Left ventricle myocardium superior (tissue), 1 donor: ENCODE measurements at places on chromosomes 3 and 15.

DNA sequence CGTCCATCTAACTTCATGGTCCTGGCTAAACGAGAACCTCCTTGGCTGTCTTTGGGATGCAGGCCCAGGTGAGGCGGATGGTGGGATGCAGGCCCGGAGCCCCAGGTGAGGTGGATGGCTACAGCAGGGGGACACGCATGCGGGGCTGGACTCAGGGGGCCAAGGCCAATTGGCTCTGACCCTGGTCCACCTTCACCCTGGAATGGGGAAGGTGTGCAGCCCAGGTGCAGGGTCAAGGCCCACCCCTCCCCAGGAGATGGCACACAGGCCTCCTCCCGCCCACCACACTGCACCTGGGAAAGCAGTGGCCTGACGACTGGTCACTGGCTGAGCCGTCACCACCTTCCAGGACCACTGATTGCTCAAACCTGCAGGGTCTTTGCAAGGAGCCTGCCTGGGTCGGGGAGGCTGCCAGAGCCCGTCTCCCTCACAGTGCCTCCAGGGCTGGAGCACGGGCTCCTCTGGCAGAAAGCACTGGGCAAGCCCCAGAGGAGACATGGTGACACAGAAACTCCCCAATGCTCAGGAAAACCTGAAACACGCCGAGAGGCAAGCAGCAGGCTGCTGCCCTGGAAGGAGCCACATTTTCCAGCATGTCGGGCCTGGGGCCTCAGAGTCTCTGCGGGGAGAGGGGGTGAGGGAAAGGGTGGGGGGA, 159.6 kb downstream of the LRRK1 start:
- DNase-seq = no peak

- DNase-seq = no peak
Measured at GRCh38 chr3:35241236-35241635, 398.1 kb upstream of the ARPP21 start.

- no peak for DNase-seq
Measured at GRCh38 chr3:29880809-29881208, 599.9 kb downstream of the RBMS3 start.

- no peak for DNase-seq
Measured at GRCh38 chr3:117238806-117239205, 529.2 kb downstream of the TUSC7 start.

DNA sequence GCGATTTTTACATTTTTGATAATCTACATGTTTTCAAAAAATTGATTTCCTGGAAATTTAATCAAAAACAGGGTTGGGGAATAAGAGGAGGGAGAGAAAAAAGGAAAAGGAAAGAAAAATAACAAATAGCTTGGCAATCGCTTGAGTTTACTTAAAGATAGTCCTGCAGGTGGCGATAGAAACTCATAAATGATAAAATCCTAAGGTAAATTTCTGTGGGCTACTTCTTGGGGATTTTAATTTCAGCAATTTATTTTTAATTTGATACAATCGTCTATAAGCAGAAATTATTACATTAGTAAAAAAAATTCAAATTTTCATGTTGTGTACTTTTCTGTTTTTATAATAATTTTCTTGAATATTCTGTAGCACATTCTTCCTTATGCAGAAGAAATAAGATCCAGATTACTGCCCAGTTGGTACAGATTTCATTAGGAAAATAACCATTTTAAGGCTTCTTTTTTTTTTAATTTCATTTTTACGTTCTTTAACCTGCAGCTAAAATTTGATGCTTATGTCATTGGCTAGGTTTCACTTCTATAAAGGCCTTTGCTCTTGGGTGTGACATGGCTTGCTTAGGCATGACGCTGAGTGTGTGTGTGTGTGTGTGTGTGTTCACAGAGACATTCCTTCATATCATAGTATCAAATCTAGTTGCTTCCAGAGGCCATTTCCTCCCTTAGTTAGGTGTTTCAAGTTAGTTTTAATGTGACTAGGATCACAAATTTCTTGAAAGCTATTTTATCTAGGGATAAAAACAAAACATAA, 181.8 kb downstream of the MCTP2 start:
- DNase-seq = no peak

DNA sequence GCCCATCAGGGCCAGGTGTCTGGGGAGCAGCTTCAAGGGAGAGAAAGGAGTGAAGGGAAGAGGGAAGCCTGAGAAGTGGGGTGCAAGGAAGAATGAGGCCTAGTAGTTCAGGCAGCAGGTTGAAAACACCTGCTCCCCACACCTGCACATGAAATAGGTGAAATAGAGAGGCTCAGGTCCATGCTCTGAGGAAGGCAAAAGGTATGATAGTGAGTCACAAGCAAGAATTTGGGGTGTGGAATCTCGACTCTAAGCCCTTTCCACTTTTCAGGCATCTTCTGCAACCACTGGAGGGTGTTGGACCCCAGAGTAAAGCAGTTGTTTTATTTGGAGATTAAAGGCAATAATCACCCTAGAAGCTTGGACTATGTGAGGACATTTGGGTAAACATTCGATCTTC, 157.5 kb downstream of the CTNNB1 start:
- DNase-seq = no peak
